NCI-H526 treated with DMSO at 0.1 percent for 48 hours (cell line): ENCODE measurements at places on chromosomes 6 and 20.
A peak's percentile ranks its signal among the peaks of the same experiment; 100 is the strongest.

GRCh38 chr20:24364482-24364881 is 104.9 kb upstream of the SYNDIG1 start:
- peak; percentile 88 for DNase-seq

DNA sequence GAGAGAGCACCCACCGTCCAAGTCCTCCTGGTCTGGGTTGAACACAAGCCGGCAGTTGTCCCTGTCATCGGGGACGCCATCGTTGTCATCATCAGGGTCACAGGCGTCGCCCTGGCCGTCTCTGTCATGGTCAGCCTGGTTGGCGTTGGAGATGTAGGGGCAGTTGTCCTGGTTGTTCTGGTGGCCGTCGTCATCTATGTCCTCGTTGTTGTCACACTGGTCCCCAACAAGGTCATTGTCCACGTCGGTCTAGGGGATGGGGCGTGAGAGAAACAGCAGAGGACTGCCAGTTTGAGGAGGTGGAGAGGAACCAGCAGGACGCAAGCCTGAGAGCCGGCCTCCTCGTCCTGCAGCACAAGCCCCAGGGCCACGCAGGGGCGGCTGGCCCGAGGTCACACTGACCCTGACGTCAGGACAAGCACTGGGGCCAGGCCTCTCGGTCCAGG is 28.5 kb downstream of the THBS2 start:
- DNase-seq, result no peak

DNA sequence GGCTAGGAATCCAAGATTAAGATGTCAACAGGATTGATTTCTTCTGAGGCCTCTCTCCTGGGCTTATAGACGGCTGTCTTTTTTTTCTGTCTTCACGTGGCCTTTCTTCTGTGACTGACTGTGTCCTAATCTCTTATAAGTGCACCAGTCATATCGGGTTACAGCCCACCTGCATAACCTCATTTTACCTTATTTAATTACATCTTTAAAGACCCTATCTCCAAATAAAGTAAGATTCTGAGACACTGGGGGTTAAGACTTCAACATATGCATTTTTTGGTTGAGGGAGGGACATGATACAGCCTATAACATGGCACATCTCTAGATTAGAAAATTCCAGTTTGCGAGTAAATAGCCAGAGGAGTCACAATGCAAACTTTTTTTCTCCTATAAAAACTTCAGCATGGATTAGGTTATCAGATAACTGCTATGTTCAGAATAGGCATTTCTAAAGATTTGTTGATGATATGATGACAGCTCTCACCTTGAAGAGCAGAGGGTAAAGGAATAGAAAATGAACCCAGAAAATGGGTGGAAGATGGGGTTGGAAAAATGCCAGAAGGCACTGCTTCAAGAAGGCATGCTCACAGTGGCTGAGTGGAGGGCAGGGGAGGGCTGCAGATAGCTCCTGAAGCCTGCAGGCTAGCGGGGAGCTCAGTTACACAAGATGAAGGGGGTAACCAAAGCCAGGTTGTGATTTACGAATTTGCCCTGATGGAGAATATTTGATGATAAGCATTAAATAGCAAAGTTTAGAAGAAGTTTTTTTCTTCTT is 8.7 kb upstream of the PDE7B start:
- DNase-seq, result no peak

DNA sequence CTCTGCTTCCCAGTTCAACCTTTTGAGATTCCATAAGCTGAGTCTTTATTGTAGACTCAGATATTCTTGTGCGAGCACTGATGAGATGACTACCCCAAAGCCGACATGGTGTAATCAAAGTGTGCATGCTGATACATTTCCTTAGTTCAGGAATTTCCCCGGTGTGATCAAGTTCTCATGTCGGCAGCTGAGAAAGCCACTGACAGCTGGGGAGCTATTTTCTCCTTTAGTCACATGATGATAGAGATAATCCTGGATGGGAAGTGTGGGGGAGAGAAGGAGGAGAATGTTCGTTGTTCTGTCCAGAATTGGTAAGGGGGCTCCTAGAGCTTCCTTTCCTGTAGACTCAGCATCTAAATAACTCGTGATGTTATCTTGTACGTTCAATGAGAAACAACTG is 7.7 kb upstream of the CAP2 start:
- DNase-seq, result no peak

GRCh38 chr20:4956200-4956810 is 45.0 kb downstream of the SLC23A2 start:
- DNase-seq, result peak; percentile 50

DNA sequence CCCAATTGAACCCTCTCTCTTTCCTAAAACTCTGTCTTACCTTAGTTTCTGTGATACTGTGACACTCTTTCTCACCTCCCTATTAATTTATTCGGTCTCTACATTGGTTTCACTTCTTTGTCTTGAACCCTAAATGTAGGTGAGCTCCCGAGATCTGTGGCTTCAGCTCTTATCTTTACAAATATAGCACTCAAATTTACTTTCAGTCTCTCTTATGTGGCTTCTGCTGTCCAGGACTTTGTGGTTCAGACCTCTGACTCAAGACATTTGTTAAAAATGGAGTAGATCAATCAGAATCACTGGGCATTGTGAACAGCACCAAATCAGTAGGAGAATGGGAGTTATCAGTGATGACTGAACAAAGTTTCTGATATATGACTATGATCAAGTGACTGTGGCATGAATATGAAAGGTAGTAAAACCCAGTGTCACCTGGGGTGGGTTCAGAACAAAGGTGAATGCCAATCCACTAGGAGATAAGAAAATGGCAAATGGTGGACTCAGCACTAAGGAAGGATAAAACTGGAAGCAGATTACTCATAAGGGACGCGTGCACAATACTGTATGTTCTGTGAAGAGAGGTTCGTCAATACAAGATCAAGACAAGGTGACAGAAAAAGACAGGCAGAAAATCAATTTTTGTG is 27.2 kb downstream of the IL17F start:
- no peak for DNase-seq

- no peak for DNase-seq
Measured at GRCh38 chr20:2130062-2130591, 28.5 kb downstream of the STK35 start.

- no peak for DNase-seq
Measured at GRCh38 chr20:34896086-34896621, 19.7 kb downstream of the ACSS2 start.

- no peak for DNase-seq
Measured at GRCh38 chr6:118298476-118299427, 249.3 kb upstream of the PLN start.

GRCh38 chr6:149815788-149816187 is 48.4 kb downstream of the LRP11 start:
- DNase-seq, result no peak

GRCh38 chr6:113742342-113742741 is 114.8 kb upstream of the MARCKS start:
- no peak for DNase-seq

GRCh38 chr6:108168501-108169463 is 3.0 kb downstream of the NR2E1 start:
- DNase-seq, result no peak

- no peak for DNase-seq
Measured at GRCh38 chr6:85412911-85413430, 36.9 kb upstream of the NT5E start.

GRCh38 chr20:47330933-47331708 is 25.4 kb downstream of the ZMYND8 start:
- DNase-seq, result no peak

- peak; percentile 61 for DNase-seq
Measured at GRCh38 chr6:161438430-161439030, 164.7 kb upstream of the AGPAT4 start.

DNA sequence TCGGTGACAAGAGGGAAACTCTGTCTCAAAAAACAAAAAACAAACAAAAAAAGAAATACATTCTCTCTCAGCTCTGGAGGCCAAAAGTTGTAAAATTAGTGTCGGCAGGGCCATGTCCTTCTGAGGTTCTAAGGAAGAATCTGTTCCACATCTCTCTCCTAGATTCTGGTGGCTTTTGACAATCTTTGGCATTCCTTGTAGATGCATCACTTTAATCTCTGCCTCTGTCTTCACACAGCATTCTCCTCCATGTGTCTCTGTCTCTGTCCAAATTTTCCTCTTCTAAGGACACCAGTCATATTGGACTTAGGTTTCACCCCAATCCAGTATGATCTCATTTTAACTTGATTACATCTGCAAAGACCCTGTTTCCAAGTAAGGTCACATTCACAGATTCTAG is 9.1 kb downstream of the PPP2R5D start:
- no peak for DNase-seq

DNA sequence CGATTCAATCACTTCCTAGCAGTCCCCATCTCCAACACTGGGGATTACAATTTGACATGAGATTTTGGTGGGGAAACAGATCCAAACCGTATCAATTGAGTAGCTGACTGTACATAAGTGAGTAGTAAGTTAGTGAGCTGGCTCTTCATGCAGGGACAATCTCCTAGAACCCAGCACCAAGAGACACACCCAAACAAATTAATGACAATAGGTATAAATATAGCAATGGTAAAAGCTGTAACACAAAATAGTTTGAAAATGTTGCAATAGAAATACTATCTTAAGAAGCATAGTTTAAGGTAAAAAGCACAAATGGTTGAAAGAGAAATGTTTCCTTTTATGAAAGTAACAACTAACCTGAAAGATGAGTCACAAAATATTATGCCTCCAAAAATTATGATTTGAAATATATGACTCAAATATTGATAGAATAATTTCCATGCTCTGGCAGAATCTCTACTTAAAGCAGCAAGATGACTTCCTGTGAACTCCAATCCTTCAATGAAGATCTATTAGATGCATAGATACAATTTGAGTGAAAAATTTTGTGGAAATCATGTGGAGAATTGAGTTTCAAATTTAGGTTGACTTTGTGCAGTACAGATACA is 5.4 kb upstream of the SIRPB1 start:
- no peak for DNase-seq

DNA sequence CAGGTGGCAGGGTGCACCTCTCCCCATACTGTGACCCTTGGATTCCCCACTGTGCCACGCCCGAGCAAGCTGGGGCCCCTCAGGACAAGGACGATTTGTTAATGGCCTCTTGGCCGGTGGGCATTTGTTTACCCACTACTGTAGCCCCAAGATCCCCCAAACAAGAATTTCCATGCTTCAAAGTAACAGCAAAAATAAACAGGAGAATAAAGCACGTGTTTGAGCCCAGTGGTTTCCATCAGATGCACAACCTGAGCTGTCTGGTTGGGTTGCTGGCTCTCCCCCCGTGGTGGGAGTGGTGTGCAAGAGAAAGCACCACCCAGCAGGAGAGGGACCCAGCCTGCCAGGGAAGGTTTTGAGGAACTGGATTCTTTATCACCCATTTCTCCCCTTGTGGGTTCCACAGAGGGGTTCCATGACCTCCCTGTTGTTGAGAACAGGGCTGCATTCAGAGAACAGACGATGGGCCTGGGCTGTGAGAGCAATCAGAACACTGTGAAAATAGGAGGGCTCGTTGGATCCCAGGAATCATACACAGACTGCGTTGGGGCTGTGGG is 4.8 kb downstream of the CD93 start:
- no peak for DNase-seq

- no peak for DNase-seq
Measured at GRCh38 chr6:53543359-53544216, 1.3 kb downstream of the GCLC start.

DNA sequence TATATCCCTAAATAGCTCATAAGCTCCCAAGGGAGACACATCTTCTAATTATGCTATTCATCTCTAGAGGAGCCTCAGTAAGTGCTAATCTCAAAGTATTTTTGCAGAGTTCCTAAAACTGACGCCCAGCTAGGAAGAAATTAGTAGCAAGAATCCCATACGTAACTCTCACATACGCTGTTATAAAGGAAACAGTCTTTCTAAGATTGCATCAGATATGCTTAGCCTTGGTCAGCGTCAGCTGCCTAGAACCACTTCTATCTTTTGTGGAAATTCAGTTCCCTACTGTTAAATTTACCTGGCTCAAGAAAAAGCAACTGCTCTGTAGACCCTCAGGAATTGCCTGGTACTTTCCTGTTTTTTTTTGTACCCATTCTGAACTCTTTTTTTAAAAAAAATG is 13.6 kb downstream of the RIPOR2 start:
- no peak for DNase-seq
